DND-41 (cell line): ENCODE measurements at places on chromosomes 16 and 17.
A peak's percentile ranks its signal among the peaks of the same experiment; 100 is the strongest.

DNA sequence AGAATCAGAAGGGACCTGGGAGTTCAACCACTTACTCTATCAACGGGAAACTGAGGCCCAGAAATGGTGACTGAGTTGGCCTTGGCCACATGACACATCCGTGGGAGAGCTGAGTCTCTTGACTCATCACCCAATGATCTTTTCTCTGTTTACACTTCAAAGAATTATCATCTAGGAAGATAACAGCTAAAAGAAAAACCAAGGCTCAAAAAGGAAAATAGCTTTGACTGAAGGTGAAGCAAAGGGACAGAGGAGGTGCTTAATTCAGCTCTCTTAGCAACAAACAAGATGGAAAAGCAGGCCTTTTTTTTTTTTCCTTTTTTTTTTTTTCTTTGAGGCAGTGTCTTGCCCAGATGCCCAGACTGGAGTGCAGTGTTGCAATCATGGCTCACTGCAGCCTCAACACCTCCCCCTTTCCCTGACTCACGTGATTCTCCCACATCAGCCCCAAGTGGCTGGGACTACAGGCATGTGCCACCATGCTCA, 16.7 kb downstream of the ERCC4 start:
- no peak for DNase-seq

DNA sequence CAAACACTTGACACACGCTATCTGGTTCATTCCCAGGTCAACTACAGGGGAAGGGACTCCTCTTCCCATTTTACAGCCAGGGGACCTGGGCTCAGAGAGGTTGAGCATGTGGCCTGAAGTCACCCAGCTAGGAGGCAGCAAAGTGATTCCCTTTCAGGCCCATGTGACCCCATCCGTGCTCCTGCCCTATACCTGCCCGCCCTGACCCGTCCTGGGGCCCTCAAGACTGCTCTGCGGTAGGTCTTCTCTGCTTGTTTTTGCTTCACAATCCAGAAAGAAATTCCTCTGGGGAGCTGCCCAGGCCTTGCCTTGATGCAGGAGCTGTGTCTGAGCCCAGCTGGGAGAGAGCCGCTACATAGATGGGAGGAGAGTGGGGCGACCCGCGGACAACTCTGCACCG, 161.4 kb downstream of the SDK2 start:
- DNase-seq = no peak

DNA sequence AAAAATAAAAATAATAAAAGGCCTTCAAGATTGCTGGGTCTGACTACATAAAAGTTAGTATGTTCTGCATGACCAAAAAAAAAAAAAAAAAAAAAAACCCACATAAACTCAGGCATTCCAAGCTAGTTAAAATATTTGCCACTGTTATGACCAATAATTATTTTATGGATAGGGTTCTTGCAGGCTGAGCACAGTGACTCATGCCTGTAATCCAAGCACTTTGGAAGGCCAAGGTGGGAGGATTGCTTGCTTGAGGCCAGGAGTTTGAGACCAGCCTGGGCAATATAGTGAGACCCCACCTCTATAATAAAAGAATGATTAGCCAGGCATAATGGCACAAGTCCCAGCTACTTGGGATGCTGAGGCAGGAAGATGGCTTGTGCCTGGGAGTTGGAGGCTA, 8.1 kb downstream of the SCNN1B start:
- DNase-seq = no peak

DNA sequence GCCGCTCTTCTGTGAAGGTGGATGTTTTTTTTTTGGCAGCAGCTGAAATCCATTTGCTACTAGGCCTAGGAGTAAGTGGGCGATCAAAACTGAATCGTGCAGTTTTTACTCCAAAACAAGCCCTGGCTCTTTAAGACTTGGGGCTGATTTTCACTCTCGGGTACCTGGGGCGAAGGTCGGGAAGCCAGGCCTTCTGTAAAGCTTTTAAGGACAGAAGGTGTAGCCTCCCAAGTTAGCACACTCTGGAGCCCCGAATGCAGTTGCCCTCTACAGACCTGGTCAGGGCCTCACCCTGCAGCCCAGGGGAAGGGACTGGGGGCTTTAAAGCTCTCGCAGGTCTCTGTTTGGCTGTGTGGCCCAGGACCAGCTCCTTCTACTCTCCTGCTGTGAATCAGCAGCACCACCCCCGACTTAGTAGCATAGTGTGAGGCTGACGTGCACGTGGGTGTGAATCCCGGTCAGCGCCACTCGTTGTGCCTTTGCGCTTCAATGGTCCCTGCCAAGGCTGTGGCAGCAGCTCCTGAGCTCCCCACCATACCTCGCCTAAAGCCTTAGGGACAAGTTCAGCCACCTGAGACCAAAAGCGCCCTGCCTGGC, 49.9 kb downstream of the TMEM235 start:
- no peak for DNase-seq

- no peak for DNase-seq
Measured at GRCh38 chr17:73911726-73912372, 267.6 kb upstream of the SDK2 start.

DNA sequence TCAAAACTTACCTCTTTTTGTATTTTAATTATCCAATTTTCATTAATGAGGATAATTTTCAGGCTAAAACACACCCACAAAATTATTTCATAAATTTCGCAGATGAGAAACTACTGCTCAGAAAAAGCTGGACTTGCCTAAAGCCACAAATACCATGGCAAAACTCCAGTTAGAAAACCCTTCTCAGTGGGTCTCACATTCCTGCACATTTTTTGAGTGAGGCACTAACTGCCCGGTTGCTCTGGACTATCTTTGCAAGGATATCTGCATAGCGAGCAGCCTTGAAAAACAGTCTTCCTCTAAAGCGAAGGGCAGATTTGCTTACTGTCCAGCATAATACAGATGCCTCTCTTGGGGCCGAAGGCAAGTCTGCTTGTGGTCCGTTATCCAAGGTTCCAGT, 9.8 kb downstream of the MPHOSPH6 start:
- no peak for DNase-seq

- no peak for DNase-seq
Measured at GRCh38 chr16:35862242-35862641, 2402.8 kb downstream of the TP53TG3F start.

GRCh38 chr16:87305505-87306391, 11.4 kb downstream of the C16orf95 start:
- DNase-seq = no peak

DNA sequence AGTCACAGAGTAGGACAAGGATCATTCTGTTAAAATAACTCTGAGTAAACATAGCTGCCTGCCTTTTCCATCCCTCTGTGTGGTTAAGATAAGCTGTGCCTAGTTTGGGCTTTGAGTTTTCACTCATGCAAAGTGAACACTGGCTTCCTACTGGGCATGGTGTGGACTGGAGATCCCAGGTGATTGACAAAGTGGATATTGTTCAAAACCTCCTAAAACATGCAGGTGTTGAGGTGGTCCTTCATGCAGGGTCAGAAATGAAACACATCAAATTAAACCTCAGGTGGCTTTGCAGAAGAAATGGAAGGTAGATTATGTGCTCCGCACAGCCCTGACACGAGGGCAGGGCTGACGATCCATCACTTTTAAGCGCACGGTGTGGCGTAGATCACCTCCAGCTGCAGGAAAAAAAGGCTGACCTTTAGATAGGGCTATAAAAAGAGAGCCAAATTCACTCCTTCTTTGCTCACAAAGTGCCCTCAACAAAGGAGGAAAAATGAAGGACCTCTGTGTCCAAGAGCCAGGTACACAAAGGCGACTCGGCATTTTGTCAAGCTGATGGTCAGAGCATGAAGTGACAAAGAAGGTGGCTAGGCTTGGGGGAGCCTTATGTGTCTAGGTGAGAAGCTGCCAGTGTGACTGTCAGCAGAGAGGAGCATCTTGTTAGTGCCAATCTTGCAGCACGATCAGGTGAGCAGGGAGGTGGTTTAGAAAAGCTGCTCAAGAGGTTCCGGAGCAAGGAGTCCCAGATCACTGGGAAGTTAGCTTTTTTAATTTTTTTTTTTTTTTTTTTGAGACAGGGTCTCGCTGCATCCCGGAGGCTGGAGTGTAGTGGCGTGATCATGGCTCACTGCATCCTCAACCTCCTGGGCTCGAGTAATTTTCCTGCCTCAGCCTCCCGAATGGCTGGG, 19.9 kb upstream of the ITPRIPL2 start:
- no peak for DNase-seq

DNA sequence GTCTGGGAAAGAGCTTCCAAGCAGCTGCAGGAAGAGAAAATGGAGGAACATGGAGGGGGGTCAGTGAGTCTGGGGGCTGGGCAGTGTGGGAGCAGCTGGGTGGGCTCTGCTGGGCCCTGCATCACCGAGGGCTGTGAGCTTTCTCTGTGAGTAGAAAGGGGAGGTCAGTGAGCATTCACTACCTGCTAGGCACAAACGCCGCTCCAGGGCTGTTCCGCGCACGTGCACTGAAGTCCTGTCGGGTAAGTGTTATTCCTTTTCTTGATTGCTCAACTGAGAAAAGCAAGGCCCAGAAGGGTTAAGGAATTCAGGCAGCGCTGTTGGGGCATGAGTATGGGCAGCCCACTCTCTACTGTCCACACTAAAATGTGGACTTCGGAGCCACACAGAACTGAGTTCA, 4.7 kb downstream of the CACNG5 start:
- no peak for DNase-seq

DNA sequence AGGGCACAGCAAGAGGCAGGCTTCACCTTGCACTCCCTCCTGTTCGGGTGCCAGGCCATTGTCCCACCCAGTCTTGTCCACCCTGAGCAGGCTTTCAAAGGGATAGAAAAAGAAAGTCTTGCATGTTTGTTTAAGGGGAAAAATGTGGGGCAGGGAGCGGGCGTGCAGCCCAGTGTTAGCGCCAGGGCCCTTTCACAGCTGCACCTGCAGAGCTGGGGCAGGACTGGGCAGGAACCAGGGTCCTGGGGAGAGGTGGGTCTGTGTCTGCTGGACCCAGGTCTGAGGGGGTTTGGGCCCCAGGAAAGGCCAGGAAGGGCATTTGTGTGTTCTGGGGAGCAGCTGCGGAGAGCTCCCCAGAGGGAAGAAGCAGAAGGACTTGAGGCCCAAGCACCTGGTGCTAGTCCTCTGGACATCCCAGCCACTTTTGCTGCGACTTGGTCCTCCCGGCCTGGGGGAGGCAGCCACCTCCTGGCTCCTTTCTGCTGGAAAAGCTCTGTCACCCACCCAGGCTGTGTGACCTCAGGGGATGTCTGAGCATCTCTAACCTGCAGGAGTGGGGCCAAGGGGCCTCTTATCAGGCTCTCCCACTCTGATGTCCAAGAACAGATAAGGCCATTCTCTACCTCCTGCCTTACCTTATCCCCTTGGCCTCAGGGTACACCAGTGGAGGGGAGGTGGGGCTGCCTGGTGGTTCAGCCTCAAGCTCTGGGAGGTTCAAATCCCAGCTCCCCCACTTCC, 44.7 kb downstream of the PSME3IP1 start:
- no peak for DNase-seq

DNA sequence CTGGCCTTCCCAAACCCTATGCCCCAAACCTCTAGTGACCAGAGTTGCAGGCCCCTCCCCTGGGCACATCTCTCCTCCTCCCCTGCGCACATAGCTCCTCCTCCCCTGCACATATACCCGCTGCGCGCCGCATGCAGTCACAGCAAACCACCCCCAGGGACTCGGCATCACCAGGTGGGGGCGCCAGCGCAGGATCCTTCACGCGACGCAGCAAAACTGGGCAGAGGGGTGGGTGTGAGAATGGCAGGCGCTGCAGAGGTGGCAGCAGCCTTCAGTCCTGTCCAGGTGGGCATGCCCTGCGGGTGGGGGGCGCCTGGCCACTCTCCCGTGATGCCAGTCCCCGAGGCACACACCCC, 5.6 kb downstream of the CORO6 start:
- peak; percentile 87 for DNase-seq

- DNase-seq = no peak
Measured at GRCh38 chr16:69482410-69482991, 58.1 kb downstream of the CYB5B start.

DNA sequence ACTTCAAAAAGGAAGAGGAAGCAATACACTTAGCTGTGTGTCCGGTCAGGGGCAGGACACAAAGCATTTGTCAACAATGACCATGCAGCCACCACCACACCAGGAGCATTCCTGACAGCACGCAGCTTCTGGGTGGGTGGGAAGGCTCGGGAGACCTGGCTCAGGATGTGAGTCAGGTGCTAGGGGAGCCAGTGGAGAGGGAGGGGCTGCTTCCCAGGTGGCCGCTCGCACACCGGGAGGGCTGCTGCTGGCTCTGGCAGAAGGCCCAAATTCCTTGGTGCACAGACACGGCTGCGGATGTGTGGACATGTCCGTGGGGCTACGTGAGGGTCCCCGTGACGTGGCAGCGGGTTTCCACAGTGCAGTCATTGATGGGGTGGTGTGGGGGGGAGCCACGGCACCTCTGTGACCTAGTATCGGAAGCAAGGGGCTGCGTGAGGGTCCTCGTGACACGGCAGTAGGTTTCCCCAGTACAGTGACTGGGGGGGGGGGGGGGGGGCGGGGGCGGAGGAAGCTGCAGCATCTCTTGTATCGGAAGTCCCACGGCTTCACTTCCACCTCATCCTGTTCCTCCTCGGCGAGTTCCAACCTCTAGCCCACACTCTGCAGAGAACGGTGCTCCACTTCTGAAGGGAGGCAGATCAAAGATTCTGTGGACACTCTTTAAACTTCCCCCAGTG, 112.8 kb downstream of the ZNF778 start:
- DNase-seq = peak; percentile 40

- DNase-seq = no peak
Measured at GRCh38 chr17:59762824-59763374, 55.4 kb downstream of the VMP1 start.

DNA sequence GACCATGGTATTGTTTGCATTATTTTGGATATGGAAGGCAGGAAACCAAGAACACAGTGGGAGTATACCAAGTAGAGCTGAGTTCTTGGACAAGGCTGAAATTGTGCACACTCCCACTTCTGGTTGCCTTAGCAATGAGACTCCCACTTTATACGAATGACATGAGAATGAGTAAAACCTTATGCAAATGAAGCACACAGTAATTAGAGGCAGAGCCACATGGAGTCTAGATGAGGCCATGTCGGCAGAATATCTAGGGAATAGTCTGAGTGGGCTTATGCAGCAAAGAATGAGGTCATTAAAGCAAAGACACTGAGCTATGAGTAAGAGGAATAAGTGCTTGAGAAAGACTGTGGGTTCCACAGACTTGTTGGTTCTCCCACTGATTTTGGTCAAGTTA, 178.7 kb downstream of the GRIN2A start:
- DNase-seq = no peak

GRCh38 chr16:25158401-25158800, 46.9 kb downstream of the LCMT1 start:
- DNase-seq = no peak
